ENCODE measurements at places on chromosomes 1 and 21. TPM values are rescaled to one million over a fixed set of nuclear protein-coding genes. Genes with fewer than 3 reads are reported as not detected.
A peak's percentile ranks its signal among the peaks of the same experiment; 100 is the strongest.

DNA sequence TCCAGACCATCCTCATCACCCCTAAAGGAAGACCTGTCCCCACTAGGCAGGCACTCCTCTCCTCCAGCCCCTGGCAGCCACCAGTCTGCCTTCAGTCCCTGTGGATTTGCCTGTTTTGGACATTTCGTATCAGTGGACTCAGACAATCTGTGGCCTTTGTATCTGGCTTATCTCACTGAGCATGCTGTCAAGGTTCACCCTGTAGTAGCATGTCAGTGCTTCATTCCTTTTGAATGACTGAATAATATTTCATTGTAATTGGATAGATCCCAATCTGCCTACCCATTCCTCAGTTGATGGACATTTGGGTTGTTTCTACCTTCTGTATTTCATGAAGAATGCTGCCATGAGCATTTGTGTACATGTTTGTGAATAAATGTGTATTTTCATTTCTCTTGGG lies 32.9 kb upstream of the RNF187 start:
- no peak for DNase-seq

DNA sequence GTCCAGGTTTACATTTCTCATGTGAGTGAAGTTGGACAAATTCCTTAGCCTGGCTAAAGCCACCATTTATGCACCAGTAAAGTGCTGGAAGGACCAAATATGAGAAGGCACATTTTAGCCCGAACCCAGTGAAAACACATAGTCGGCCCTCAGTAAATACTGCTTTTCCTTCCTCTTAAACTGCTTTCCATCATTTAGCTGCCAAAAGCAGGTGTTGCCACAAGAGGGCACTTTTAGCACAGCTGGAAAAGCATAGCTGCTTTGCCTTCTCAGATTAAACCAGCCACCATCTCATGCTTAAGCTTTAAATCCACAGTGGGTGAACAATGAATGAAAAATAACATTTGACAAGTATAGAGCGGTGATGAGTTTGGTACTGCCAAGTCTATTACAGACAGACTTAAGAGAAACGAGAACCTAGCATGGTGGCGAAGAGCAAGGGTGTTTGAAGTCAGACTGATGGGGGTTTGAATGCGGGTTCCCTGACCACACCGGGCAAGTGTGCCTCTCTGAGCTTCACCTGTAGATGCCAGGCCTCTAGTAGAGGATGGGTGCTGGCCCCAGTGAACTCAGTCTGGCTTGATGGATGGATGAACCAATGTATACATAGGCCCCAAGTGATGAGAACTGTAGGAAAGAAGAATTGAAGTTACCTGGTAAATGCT lies 57.8 kb downstream of the SLC35D1 start:
- peak; percentile 78 for DNase-seq

DNA sequence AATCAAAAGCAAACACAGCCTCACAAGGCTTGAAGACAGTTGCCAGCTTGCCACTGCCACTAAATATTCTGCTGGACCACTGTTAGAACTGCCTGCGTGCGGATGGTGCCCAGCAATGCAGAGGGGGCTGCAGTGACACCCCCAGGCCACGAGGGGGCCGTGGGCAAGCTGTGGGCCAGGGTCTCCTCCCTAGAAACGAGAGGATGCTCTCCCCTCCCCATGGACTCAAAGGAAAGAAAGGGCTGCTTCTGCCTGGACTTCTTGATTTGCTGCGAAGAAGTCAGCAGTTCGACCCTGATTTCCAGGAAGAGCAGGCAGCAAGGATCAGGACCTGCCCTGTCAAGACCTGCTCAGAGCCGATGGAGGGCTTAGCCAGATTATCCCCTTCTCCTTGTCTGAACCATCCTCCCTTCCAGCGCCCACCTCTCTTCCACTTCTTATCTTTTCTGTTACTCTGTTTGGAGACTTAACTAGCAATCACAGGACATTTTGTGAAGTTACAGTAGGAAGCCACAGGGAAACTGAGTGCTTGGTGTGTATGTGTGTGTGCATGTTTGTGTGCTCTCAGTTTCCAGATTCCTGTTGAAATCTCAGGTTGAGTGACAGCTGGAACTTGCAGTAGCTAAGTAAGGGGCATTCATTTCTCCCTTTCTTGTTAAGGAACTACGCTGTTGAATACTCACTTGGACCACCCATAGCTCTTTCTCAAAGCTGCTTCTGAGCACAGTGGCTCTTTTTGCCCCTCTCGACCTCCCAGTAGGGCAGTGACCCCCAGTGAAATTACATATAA lies 2.7 kb downstream of the MAN1C1 start:
- peak; percentile 57 for DNase-seq

- peak; percentile 70 for DNase-seq
Measured at GRCh38 chr1:244319283-244320132, 132.2 kb downstream of the ADSS2 start.

DNA sequence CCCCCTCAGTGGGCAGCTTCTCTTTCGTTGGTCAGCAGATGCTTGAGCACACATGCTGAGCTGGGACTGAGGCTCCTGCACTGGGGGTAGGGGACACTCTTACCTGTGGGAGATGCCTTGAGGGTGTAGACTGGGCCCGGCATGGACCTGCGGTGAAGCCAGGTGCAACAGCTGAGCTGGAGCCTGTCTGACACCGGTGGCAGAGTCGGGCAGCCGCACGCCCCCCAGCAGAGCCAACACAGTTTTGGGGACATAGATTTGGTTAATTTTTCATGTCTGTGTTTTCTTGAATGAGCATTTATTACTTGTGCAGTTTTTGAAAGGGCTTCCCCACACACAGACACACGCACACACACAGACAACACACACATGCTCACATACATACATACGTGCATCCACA lies 5.9 kb upstream of the HES5 start:
- no peak for DNase-seq

- DNase-seq: no peak
Measured at GRCh38 chr1:77560741-77561140, 121.7 kb downstream of the ZZZ3 start.

DNA sequence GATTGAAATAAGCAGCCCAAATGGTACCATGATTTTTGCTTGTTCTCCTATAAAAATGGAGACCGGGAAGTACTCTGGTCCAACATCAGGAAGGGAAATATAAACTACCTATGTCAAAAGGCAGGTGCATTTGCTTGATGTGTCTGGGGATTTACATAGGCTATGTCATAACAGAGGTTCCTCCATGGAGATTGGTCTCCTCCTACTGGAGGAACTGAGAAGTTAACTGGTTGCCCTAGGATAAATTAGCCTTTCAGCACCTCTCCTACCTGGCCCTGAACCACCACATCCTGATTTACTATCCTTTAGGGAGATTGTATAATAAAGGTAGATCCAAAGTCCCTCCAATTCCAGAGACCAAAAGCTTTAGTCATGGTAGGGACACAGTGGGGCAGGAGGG lies 1109.3 kb upstream of the B3GALT2 start:
- DNase-seq: peak; percentile 53

- no peak for DNase-seq
Measured at GRCh38 chr21:35343046-35343819, 294.1 kb upstream of the RUNX1 start.

DNA sequence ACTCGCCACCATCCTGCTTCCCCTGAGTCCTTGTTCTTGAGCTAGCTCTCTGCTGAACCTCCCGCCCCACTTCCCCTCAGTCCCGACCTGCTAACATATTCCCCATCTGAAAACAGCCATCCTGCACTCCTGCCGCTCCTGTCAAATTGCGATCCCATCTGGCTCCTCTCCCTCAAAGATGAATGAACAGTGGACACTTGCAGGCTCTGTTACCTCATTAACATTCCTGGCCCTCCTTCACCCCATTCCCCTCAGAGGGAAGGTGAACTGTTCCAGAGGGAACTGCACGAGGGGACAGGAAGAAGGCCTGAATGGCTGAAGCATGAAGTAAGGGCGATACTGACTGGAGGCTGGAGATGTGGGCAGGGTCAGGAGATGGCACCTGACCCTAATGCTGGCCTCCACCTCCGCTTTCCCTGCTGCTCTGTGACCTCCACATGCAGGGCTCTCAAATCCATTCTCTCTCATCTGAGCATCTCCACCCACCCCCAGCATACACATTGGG lies 7.4 kb upstream of the CELSR2 start:
- no peak for DNase-seq

GRCh38 chr1:59705466-59706302 lies 109.1 kb upstream of the HOOK1 start:
- no peak for DNase-seq

- DNase-seq: no peak
Measured at GRCh38 chr1:25710583-25711347, 89.2 kb upstream of the SELENON start.

DNA sequence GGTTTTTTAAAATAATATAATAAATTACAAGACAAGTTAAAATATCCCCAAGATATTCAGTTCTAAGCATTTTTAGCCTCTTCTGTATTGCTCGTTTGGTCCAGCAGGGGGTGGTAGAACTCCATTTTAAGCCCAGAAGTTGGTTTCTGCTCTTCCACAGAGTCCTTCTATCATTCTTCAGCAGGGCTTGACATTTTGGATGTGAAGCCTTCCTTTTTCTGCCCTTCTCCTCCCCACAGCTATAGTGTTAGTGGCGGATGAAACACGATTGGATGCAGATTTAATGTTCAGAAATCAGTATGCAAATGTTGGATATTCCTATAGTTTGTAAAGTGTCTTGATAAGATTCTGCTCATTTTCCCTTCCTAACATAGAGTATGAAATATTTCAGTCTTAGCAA lies 1.4 kb downstream of the NCAM2 start:
- DNase-seq: peak; percentile 35

DNA sequence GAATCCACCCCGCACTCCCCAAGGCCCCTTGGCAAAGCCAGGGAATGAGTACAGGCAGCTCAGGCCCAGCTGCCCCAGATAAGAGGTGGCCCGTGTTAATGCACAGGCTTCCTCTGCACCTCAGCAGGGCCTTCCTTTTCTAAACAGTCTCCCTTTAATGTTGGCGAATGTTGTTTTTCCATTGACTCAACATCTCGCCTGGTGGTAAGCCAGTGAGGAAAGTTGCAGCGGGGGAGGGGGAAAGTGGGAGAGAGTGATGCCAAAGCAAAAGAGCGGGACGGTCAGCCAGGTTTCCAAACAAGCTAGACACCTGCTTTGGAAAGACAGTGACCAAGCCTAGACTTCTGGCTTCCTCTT lies 10.3 kb upstream of the PROX1 start:
- DNase-seq: no peak

- DNase-seq: no peak
Measured at GRCh38 chr1:82114887-82115286, 314.2 kb downstream of the ADGRL2 start.

DNA sequence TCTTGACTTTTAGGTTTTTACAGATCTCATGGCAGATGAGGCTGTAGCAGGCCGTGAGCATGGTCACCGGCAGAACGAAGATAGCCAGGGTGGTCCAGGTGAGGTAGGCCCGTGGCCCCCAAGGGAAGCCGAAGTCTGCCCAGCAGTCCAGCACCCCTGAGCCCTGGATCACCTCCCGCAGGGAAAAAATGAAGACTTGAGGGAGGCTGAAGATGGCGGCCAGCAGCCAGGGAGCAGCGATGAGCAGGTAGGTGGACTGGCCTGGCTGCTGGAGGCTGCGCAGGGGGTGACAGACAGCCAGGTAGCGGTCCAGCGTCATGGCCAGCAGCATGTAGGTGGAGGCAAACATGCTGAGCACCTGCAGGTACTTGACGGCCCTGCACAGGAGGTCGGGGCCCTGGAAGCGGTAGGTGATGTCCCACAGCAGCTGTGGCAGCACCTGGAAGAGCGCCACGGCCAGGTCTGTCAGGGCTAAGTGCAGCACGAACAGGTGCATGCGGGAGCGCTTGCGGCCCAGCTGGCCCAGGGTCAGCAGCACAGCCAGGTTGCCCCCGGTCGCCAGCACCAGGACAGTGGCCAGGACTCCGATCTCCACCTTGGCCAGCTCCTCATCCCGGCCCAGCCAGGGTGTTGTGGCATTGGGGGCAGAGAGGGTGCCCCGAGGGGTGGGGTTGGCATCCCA lies 856 bp downstream of the AVPR1B start:
- DNase-seq: no peak

DNA sequence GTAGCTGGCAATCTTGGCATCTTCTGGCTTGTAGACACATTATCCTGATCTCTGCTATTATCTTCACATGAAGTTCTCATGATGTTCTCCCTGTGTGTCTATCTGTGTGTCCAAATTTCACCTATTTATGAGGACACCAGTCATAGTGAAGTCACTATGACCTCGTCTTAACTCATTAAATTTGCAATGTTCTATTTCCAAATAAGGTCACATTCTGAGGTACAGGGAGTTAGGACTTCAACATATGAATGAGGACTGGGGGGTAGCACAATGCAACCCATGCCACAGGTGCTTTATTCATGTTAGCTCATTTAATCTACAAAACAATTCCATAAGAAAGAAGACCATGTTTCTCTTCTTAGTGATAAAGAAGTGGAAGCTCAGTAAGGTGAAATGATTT lies 206.2 kb upstream of the C8B start:
- DNase-seq: no peak

DNA sequence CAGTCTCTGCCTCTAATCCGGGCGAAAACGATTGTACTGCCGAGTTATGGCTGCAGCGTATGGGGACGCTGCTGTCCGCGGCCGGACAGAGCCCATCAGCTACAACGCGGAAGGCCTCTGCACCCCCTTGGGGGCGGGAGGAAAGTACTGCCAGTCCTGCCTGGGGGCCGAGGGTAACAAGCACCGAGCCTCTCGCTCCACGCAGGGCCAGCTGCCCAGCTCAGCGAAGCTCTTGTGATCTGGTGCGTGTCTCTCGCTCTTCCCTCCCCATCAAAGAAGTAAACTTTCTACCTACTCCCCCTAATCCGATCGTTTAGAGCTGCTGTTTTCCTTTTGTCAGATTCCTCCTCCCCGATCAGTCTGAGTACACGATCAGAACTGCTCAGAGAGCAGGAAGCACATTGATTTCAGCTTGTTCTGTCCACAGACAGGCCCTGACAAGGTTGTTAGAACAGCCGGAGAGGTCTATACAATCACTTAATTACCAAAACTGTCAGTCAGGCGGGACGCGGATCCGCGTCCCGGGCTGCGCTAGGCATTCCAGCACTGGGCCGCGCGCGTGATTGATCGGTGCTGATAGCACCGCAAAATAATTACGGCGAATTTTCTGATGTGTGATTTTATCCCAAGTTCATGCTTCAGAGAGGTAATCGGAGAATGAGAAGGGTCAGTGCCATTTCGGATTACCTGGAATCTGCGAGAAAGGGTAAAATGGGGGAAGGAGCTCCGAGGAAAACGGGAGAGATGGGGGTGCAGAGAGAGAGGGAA lies 8.7 kb upstream of the BARHL2 start:
- DNase-seq: no peak

DNA sequence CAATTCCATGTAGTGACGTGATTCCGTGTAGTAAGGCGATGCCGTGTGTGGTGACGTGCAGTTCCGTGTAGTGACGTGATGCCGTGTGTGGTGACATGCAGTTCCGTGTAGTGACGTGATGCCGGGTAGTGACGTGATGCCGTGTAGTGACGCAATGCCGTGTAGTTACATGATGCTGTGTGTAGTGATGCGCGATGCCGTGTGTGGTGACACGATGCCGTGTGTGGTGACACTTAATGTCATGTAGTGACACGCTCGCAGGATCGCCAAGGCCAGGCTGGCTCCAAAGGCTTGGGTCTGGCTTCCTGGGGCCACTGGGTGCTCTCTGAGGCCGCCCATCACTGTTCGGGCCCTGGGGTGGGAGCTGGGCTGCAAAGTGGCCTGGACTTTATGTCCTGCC lies 14.2 kb downstream of the COL18A1 start:
- no peak for DNase-seq

KPRP gene
- total RNA-seq: not detected

KCNJ15 gene
- total RNA-seq: not detected

LCE1F gene
- not detected for total RNA-seq

INTS3 gene
- total RNA-seq: 53.7 TPM

C1QB gene
- not detected for total RNA-seq

DPYD gene
- 43.3 TPM for total RNA-seq

SHISAL2A gene
- total RNA-seq: 8.6 TPM

OR14K1 gene
- not detected for total RNA-seq

KIF14 gene
- 34.1 TPM for total RNA-seq

LEFTY2 gene
- not detected for total RNA-seq

C2CD4D gene
- 0.23 TPM for total RNA-seq

KCNA10 gene
- not detected for total RNA-seq

Measured in activated CD8-positive, alpha-beta T cell treated with anti-CD3 and anti-CD28 coated beads, Interleukin-2, amount 10 ng/mL, durations not matched to agents 7 days and 5 days (primary cell).